ENCODE measurements at places on chromosomes 5 and 9. TPM values are rescaled to one million over a fixed set of nuclear protein-coding genes. Genes with fewer than 3 reads are reported as not detected.
A peak's percentile ranks its signal among the peaks of the same experiment; 100 is the strongest.

The ZNF782 gene
- 4.0 TPM for total RNA-seq

The CAMK4 gene
- total RNA-seq, result 0.42 TPM

The CFAP90 gene
- 0.13 TPM for total RNA-seq

The TAF11L10 gene
- not detected for total RNA-seq

The TAS2R1 gene
- total RNA-seq, result not detected

The TGFBR1 gene
- 56.2 TPM for total RNA-seq

The TRIM7 gene
- 3.0 TPM for total RNA-seq

The POU5F2 gene
- 1.9 TPM for total RNA-seq

The BHMT2 gene
- 60.6 TPM for total RNA-seq

The IRX4 gene
- total RNA-seq, result not detected

The TEK gene
- total RNA-seq, result 16.3 TPM

DNA sequence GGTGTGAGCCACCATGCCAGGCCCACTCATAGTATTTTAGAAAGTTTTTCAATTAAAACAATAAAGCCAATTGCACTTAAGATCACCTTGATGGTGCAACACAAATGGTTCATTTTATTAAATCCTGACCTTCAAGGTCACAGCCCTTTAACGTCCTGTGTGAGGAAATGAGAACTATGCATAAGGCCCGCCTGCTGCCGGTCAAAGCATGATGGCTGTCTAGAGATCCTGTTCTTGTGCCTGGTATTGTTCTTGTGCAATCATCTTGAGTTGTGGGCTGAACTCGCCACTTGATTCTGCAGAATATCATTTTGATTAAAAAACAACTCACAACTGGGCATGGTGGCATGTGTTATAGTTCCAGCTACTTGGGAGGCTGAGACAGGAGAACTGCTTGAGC, 43.6 kb upstream of the FBXW11 start:
- no peak for DNase-seq

DNA sequence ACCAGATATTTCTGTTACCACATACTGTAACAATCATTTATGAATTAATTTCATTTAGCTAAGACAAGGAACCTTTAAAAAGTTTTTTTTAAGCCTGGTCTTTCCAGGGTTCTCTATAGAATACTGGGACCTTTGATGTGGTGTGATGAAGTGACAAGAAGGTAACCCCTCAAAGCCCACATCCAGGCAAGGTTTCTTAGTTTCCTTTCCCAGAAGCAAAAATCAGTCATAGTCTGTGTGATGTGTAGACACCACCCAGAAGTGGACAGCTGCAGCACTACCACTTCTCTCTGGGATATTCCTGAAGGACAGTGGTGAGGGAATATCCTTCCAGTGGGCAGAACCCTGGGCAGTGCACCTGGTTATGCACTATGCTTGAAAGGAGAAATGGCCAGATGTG, 115.6 kb downstream of the TTC39B start:
- DNase-seq, result no peak

GRCh38 chr9:117081641-117082317, 333.1 kb downstream of the ASTN2 start:
- DNase-seq, result no peak

- no peak for DNase-seq
Observed at GRCh38 chr5:12861886-12862654, 957.8 kb upstream of the CTNND2 start.

- DNase-seq, result no peak
Observed at GRCh38 chr9:100167915-100168654, 69.0 kb downstream of the INVS start.

DNA sequence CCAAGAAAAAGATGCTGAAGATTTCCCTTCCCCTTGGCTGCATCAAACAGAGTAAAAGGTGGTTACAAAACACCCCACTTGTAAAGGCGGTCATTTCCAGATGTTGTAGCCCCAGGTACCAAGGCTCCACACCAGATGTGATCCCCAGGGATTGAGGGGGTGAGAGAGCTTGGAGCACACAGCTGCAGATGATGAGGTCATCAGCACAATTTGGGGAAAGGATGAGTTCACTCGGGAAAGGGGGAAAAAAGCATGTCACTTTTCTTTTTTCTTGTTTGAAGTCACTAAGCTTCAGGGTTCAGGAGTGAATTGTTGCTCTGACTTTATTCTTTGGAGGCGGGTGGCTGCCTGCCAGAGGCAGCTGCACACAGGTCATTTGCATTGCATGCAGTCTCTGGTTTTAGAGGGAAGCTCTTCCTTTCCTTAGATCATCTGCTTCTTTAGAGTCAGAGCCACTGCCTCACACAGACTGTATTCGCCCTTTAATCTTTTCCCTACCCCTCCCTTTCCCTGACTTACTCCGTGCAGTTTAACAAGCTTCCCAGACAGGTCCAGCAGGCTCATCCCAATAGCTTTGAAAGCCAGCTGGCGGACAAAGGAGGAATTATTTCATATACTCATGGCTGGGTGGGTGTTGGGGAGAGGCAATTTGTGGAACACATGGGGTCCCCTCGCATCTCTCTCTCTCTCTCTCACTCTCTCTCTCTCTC, 409.3 kb upstream of the SLC24A2 start:
- DNase-seq, result no peak

DNA sequence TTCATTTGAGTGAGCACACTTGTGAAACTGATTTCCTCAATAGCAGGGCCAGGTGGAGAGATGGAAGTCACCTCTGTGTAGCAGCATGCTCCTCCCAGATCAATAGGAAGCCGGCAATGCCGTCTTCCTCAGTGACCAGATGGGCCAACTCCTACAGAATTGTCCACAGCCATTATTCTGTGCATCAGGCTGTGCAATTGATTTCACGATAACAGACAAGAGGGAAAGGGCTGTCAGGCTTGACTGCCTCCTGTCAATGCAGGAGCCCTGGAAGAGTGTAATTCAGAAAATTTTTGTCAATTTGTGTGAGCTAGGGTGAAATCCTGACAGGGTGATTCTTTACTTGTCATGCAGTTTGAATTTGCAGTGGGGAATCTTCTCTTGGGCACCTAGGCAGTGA, 838.4 kb upstream of the NUDT12 start:
- DNase-seq, result no peak

DNA sequence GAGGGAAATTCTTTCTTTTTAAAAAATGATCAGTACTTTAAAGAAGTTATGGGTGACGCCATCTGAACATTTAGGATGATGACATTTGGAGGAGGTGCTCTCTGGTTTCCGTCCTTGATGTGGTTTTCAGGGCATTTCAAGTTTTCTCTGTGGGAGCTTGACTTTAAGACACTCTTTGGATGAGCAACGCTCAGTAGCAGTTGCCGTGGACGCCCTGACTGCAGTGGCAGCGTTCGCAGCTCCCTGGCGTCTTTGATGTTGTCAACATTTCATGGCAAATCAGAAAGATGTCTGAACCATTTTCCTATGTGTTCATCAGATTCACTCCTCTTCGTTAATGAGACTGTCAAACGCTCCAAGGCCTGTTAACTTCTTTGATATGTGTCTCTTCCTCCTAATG, 86.1 kb downstream of the ZNF354C start:
- DNase-seq, result no peak

GRCh38 chr5:78224358-78224757, 70.1 kb downstream of the AP3B1 start:
- DNase-seq, result no peak

DNA sequence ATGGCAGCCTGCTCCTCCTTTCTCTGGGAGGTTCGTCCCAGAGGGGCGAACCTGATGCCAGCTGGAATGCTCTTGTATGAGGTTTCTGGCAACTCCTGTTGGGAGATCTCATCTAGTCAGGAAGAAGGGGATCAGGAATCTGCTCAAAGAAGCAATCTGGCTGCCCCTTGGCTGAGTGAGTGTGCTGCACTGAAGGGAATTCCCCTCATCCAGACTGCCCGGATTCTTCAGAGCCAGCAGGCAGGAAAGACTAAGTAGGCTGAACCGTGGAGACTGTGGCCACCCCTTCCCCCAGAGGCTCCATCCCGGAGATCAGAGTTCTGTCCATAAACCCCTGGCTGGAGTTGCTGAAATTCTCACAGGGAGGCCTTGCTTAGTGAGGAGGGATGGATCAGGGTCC, 476.0 kb downstream of the CSNK1G3 start:
- DNase-seq, result no peak

DNA sequence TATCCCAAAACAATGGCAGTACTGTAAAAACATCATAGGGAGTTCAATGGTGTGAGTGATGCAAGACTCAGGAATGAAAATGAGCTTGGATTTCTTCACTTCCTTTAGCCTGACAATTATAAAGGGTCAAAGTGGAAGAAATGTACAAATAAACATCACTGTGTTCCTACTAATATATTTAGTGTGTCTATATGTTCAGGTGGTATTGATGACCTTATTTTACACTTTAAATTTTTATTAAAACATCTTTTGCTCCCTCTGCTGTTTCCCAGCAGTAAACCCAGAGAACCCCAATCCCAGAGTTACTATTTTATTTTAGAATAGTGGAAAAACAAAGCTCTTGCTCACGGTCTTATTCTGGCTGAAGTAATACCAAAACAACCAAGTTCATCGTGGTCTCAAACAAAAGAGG, 2.0 kb downstream of the LOX start:
- no peak for DNase-seq

GRCh38 chr9:15249042-15249818, 57.8 kb downstream of the TTC39B start:
- no peak for DNase-seq

GRCh38 chr5:76341651-76342334, 61.3 kb upstream of the IQGAP2 start:
- DNase-seq, result no peak

- DNase-seq, result no peak
Observed at GRCh38 chr5:12272389-12272788, 368.1 kb upstream of the CTNND2 start.

- peak; percentile 33 for DNase-seq
Observed at GRCh38 chr5:179612577-179613459, 10.7 kb downstream of the HNRNPH1 start.

- DNase-seq, result no peak
Observed at GRCh38 chr5:141084487-141084989, 9.9 kb upstream of the PCDHB2 start.

GRCh38 chr5:172757394-172758010, 13.5 kb downstream of the DUSP1 start:
- DNase-seq, result peak; percentile 79

GRCh38 chr9:81387360-81388106, 301.8 kb downstream of the TLE1 start:
- no peak for DNase-seq

DNA sequence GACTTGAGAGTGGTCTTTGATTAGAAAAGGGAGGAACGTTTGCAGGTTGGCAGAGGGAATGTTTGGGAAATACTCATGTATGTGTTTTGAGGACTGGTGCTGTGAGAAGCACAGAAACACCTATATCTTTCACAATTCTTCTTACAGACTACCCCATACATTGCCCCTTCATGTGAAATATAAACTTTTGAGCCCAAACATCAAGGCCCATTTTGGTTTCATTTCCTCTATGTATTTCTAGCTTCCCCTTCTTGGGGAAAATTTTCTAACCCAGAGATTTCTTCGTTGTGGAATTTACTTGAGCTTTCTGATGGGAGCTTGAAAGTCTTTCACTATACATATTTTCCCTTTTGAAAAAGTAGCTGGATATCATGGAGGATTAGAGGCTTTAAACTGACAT, 67.6 kb downstream of the FYB1 start:
- no peak for DNase-seq

- DNase-seq, result peak; percentile 78
Observed at GRCh38 chr5:151214614-151215545, 9.0 kb downstream of the CCDC69 start.

DNA sequence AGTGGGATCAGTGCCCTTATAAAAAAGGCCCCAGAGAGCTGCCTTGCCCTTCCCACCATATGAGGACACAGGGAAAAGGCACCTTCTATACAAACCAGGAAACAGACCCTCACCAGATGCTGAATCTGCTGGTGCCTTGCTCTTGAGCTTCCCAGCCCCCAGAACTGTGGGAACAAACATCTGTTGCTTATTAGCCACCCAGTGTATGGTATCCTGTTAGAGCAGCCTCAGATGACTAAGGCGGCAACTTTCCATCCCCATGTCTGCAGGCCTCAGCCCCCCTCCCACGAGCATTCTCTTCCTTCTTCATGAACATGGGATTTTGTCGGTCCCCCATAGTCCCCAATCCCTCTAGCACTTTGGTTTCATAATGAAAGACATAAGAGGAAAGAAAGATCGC, 202.5 kb upstream of the GAS1 start:
- no peak for DNase-seq

- DNase-seq, result no peak
Observed at GRCh38 chr5:176823869-176824412, 13.6 kb downstream of the UNC5A start.

DNA sequence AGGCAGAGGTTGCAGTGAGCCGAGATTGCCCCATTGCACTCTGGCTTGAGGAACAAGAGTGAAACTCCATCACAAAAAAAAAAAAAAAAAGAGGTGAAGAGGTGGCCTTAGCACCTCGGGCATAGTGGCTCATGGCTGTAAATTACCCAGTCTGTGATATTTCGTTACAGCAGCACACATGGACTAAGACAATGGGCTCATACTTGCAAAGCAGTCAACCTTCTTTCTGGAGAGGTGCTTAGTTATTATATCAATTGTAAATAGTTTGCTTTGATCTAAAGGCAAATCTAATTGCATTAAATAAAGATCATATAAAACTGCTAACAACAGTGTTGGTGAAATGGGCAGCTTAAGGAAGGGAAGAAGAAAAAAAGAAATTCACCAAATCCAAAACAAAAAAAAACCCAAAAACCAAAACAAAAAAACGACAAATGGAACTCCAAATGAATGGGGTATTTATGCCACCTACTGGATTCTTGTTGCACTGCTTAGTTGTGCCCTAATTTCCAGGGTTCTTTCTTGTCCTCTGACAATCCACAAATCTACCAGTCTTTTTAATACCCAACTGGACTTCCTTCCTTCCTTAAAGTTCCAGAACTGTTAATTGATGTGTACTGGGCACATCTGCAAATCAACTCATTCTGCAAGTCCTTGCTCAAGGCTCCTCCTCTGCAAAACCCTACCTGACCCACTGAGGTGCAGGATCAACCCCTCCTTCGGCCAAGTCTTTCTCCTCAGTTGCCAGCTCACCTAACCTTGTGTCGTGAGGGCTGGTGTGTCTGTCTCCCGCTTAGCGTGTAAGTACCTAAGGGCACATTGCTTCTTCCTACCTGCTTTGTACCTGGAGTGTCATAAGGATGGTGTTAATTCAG, 35.0 kb upstream of the DMRT1 start:
- no peak for DNase-seq

- DNase-seq, result no peak
Observed at GRCh38 chr5:62268234-62268633, 37.8 kb upstream of the KIF2A start.

- no peak for DNase-seq
Observed at GRCh38 chr9:129568560-129569501, 52.1 kb downstream of the C9orf50 start.

DNA sequence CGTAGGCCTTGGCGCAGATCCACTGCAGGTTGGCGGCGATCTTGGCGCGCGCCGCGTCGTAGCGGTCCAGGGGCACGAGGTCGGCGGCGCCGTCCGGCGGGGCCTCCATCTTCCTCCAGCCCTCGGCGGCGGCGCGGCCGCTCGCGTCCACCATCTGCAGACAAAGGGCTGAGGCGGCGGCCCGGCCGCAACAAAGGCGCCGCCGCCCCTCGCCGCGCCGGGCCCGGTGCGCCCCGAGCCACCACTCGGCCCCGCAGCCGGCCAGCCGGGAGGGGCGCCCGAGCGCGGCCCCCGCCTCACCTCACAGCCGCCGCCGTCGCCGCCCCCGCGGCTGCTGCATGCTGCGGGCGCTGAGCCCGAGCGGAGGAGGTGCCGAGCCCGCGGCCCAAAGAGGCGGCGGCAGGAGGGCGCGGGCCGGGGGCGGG, 328 bp downstream of the CAMSAP1 start:
- DNase-seq, result no peak

GRCh38 chr9:126860757-126861466, 473 bp downstream of the ZBTB34 start:
- DNase-seq, result no peak

Measured in mesenteric fat pad (tissue), 1 donor.